Hair follicle dermal papilla cell (primary cell): ENCODE measurements at places on chromosomes 1 and 21. TPM values are rescaled to one million over a fixed set of nuclear protein-coding genes. Genes with fewer than 3 reads are reported as not detected.

The PTBP2 gene
- 25.3 and 30.3 TPM in 2 replicates for total RNA-seq

The RNASEL gene
- 8.7 and 10.7 TPM in 2 replicates for total RNA-seq

The NPHP4 gene
- 12.6 and 19.8 TPM in 2 replicates for total RNA-seq

The FCRL5 gene
- not detected in 2 replicates for total RNA-seq

The CLCA4 gene
- not detected in 2 replicates for total RNA-seq

The FALEC gene
- not detected in 2 replicates for total RNA-seq

The KIF21B gene
- total RNA-seq: 0.12 and 0.16 TPM in 2 replicates
